GM23248 (cell line): ENCODE measurements at places on chromosomes 16 and 17.

DNA sequence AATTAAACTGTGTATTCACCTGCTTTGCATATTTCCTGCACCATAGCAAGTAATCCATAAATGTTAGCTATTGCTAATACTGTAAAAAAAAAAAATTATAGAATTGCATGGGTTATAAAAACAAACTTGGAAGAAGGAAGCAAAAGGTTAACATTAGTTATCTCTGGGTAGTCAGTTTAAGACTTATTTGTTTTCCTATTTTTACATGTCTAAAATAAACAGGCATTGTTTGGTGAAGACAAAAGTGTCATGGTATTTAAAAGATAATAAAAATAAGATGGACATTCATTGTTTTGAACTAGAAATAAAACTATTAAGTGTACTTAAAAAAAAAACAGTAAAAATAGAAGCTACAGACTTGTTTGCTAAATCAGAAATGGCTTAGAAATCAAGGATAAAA lies 313.8 kb downstream of the SOX9 start:
- DNase-seq: no peak

- DNase-seq: peak; percentile 96
These were observed 99.8 kb upstream of the CDH5 start for GRCh38 chr16:66266436-66267291.

DNA sequence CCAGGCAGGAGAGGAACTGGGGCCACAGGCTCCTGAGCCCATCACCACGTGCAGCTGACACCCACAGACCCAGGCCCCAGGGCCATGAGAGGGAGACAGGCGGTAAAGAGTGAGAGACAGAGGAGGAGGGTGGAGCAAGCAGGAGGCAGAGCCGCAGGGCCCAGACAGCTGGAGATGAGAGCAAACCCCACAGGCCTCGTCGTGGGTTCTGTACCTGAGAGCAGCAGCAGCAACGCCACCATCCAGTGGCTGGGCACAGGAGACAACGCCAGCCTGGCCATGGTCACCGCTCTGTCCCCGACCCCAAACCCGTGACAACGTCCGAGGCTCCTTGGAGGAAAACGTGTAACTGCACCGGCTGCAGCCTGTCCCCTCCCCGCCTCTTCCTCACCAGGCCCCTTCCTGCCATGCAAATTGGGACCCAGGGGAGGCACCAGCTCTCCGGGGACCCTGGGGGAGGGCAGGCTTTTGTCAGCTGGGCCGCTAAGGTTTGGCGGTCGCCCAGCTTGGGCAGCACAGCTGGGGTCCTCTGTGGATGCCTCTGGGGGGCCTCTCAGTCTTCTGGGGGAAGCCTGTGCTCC lies at the start of gene CD79B:
CD79B (minus strand) TSS at position 351 of the 581 bp plus-strand sequence; CDS start at position 281, 70 bp downstream.
- no peak for DNase-seq

DNA sequence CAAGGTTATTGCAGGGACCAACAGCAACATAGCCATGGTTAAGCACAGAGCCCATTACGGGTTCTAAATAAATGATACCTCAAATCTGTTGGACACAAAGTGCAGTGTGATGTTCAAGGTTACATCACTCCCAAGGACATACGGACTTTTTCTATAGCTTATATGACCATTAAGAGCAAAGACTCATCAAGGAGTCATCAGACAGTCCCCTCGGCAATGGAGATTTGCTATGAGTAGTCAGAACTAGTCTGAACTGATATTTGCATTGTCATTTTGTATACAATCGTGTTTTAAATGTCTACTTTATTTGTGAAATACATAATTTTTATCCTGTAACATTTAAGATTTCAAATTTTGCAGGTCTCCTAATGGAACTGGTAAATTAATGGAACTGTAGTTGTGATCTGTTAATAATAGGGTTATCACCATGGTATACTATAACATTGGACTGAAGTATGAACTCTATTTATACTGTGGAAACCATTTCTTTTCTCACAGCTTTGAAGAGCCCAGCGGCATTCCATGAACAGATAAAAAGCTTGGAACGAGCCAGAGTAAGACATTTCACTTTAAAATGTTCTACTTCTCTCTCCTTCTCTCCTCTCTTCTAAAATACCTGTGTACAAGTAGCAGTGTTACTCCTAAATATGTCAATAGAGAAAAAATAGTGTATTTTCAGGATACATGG lies 140.9 kb downstream of the MRTFB start:
- no peak for DNase-seq

- peak; percentile 46 for DNase-seq
These were observed 212.9 kb upstream of the FOXF1 start for GRCh38 chr16:86297391-86297790.

- no peak for DNase-seq
These were observed 1.1 kb downstream of the UNC13D start for GRCh38 chr17:75842963-75843576.

- no peak for DNase-seq
These were observed 149.3 kb downstream of the RAB11FIP4 start for GRCh38 chr17:31540602-31541307.

- peak; percentile 41 for DNase-seq
These were observed 28.0 kb upstream of the LITAF start for GRCh38 chr16:11614587-11615175.

DNA sequence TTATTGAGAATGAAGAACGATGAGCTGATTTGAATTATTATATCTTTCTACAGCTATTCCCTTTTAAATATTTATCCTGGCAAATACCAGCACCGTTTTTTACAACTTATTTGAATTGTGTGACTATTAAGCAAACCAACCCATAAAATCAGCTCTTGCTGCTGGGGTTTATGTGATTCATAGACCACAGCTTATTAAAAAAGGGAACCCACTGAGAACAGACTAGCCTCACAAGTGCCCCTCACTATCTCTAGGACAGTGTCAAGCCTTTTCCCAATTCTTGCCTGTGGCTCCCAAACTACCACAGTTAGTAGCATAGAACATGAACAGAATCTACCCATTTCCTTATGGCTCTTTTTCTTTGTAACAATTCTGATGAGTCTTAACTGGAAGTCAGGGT lies 6.1 kb upstream of the LIG3 start:
- DNase-seq: no peak

GRCh38 chr16:88812513-88813268 lies 963 bp upstream of the APRT start:
- peak; percentile 76 for DNase-seq

GRCh38 chr17:16652847-16653366 lies 743 bp downstream of the ZNF624 start:
- DNase-seq: no peak

GRCh38 chr17:66953630-66954020 lies 10.9 kb upstream of the CACNG4 start:
- DNase-seq: no peak

DNA sequence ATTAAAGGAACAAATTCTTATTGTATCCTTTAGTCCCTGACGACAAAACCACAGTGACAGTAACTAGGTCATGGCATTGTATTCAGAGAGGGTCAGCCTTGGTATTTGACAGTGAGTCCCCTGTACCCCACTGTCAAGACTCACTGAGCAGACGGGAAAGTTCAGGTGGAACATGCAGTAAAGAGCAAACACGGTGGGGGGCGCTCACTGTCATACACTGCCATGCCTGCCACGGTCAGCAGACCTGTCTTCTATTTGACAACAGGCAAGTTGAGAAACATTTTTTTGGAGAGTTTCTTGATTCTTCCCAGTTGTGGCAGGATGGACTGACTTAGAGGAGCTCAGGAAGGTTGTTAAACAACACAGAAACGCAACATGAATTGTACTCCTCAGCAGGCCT lies 681.6 kb downstream of the KCNJ18 start:
- DNase-seq: no peak

DNA sequence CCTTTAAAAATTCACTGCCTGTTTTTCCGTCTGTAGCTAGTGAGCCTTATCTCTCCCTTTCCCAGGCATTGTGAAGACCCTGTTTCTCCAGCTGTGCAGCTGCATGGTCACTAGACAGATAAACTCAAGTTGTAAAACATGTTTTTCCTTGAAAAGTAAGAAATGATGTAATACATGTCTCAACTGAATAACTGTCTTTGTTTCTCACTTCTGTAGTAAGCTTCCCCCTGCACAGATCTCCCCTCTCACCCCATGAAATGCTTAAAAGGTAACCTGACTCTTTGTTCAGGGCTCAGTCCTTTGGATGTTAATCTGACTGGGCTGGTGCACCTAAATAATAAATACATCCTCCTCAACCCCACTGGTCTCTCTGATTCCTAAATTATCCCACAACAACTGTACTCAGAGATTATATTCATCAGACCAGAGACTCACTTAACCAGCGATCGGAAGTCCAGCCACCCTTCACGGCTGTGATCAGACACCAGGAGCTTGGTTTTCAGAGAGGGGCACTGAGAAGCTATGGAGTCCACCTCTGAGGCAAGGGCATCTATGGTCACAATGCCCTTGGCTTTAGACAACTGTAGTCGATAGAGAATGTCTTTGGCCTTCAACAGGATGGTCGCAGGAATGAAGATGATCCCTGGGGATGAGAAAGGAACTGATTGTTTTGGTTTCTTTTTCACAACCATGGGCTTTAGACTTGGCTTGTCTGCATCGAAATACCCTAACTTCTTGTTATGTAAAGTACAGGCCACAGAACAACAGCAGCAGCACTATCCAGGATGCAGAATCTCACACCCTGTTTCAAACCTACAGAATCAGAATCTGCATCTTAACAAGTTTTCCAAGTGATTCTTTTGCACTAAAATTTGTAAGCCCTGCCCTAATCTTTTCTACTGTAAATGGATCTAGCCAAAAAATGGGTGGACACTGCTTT lies 15.4 kb downstream of the ACSM1 start:
- DNase-seq: no peak

DNA sequence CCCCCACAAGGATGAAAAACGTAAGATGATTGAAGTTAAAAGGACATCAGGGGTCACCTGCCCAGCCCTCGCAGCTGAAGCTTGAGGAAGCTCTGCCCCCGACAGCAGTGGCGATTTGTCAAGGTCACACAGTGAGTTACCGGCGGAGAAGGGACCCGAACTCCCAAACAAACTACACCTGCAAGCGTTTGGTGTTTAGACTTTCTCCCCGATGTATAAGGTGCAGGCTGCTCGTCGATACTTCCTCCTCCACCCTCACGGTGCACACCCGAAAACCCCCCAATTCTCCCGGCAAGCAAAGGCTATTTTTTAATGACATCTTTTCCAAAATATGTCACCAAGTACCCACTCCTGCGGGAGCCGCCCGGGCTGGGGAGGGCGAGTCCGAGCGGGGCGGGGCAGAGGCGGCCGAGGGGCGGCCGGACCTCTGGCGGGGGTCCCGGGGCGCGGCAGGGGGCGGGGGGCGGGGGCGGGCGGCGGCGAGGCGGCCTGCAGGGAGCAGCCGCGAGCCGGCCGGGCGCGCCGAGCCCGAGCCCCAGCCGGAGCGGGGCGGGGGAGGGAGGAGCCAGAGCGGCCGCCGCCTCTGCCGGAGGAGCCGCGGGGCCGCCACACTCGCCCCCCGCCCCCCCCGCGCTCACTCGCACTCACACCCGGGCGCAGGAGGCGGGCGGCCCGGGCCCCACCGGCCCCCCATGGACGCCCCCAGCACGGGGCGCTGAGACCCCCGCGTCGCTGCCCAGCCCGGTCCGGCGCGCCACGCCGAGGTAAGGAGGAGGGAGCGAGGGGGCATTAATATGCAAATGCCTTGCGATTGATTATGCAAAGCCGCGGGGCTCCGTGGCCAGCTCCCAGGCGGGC lies at the start of gene THRA:
THRA (plus strand) TSS at position 637 of the 858 bp plus-strand sequence. CDS start 11,524 bp downstream, outside the sequence.
- peak; percentile 86 for DNase-seq

DNA sequence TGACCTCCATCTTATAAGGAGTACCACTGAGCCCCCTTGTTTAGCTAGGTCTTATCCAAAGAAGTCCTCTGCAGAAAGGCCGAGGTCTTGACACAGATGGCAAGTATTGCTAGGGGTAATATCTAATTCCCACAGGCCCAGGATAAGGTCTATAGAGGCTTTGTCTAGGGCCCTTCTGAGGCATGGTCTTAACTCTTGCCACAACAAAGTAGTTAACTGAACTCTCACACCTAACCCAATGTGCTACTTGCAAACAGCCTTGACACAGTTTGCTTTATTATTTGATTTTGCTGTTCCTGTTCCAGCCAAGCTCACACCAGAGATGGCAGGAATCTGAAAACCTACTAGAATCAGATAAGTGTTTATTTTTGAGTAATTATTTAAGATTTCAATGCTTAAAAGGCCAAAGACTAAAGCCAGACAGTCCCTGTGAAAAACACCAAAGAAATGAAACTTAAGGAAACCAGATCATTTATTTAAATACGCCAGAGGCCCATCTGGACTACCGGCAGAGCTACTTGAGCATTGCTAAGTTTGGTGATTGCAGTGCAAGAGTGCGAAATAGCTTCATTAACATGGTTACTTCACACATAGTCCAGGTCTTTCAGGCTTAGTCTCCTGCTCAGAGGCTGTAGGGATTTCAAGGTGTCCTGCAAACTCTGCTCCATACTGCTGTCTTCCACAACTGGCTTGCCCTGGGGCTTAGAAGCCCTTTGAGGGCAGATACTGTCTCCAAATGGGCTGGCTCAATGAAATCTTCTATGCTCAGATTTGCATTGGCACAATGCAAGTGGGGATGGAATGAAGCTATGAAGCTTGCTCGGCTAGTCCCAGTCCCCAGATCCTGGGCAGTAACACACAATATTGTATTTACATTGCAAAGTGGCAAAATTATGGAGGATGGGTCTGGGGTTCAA lies 28.5 kb upstream of the SUPT4H1 start:
- DNase-seq: no peak

DNA sequence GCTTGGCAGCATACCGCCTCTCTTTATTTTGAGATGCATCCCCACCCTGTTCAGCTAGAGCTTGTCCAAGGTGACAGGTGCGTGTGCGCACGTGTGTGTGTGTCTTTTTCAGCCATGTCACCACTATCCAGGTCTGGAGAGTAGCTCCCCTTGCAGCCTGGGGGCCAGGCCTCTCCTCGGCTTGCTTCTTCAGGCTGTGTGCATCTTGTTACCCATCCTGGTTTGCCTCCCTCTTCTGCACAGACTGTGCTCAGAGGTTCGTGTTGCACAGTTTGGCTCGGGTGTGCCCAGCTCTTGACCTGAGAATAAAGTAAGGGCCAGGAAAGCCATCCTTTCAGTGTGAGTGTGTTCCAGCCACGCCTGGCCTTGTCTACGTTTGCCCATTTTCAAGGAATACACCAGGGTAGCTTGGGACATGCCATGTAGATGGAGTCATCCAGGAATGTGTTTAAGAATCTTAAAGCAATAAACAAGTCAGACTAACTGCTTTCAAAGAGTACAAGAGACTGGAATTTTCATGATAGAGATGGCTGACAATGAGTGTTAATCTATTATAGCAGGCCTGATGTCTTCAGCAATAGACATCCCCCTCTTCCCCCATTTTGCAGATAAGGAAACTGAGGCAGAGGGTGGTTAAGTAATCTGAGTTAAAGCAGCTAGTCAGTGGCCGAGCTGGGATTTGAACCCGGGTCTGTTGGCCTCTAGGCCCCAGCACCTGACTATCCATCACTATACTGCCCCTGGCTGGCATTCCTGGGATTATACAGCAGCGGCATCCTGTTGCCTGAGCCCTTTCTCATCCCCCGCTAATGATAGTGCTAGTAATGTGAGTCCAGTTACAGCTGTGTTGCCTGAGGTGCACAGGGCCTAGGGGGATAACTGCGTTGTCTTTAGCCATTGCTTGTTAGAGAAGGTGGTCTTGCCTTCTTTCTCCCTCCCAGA lies 77.9 kb downstream of the KSR1 start:
- DNase-seq: peak; percentile 90
